ENCODE measurements at places on chromosomes 12 and 14.
A peak's percentile ranks its signal among the peaks of the same experiment; 100 is the strongest.

GRCh38 chr12:130916241-130916911, 37.3 kb upstream of the ADGRD1 start:
- peak; percentile 75 for DNase-seq

DNA sequence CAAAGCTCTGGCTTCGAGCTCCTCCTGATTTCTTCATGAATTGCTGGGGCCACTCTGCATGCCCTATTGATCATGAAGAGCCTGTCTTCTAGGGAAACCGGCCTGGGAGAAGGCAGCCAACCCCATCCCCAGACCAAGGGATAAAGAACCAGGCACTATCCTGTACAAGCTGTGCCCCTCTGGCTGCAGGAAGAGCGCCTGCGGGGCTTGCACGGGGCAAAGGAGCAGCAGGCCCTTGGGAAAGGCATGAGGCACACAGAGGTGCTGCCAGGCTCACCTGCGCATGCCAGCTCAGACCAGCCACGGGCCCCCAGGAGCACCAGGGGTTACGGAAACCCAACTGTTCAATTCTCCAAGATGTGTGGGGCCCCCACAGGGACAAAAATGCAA, 2.1 kb downstream of the ITPK1 start:
- no peak for DNase-seq

GRCh38 chr14:103522649-103523574, at the start of gene CKB:
Gene CKB (minus strand): TSS chr14:103522830. CDS start chr14:103522493, 337 bp downstream.
- no peak for DNase-seq

DNA sequence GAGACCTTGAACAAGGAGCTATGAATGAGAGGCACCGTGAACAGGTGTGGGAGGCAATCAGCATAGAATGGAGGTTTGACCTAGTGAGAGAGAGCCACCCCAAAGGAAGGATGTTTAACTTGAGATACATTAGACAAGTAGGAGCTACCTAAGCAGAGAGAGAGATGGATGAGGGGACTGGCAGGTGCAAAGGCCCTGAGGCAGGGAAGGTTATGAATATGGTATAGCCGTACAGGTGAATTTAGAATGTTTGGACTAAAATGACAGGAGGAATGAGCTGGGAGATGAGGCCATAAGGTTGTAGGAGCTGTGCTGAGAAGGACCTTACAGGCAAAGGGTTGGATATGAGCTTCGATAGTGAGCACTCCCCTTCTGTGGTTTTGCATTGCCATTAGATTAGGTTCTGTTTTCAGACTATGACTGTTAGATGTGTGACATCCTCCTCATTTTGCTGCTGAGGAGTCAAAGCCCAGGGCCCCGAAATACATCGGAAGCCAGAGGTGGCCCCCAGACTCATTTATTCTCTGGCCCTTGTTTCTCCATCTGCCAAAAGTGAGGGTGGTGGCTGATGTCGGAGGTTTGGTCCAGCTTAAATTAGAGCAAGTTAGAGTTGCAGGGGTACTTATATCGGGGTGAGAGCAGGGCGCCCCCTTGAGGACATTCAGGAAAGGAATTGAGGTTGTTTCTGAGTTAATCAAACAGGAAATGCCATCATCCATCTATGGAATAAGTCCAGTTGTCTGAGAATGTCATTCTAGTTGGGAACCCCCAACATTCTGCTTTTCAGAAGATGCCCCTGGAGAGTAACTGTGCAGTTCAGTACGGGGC, 29.4 kb downstream of the SLC24A4 start:
- DNase-seq = peak; percentile 71

DNA sequence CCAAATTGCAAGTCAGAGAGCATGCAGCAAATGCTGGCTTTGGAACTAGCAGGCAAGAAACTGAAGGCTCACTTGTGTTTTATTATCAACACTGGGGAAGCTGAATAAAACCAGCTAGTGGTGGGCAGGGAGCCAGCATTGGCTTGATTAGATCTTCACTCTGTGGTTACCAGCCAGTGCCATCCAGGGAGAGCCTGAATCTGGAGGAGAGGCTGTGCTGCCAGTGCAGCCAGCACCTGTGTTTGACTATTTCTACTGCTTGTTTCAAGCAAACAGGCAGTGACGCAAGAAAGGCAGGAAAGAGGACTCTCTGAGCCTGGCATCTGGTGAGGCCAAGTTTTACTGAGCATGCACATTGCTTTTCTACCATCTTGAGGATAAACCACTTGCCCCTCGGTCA, 247.0 kb downstream of the PHLDA1 start:
- DNase-seq = no peak

DNA sequence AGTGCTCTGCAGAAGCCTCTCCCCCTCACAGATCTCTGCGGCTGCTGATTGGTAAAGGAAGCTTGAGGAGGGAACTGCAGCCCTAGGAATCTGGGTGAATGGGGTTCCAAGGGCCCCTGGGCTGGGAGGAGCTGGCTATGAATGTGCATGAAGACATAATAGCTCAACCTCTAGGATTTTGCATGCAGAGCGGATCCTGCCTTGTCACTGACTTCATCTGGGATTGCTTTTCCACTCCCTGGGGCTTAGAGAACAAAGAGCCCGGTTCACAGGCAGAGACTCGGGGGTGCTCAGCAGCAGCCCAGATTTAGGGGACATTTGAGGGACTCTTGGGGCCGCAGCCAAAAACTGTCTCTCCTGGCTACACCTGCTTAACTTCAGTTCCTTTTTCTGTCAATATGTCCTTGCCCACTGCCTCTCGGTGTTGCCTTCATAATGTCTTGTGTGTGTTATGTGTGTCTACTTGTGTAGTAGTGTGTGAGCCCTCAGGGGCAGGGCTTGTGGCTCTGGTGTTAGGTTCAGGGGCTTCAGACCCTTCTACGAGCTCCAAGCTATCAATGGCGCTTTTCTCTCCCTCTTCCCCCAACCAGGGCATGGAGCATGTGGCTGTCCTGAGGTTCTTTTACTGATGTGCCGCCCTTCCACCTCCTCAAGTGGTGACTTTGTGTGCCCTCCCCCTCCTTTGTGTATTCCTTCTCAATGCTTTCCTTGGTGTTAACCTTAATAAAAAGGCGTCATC, 1.9 kb downstream of the CCDC184 start:
- peak; percentile 63 for DNase-seq

- DNase-seq = peak; percentile 80
These were observed 789.6 kb downstream of the NRXN3 start for GRCh38 chr14:78959674-78960264.

- DNase-seq = no peak
These were observed 51.9 kb downstream of the RASSF8 start for GRCh38 chr12:26010293-26010821.

- DNase-seq = no peak
These were observed 628 bp downstream of the MEG3 start for GRCh38 chr14:100826391-100827100.

- DNase-seq = no peak
These were observed 28.0 kb downstream of the TTLL5 start for GRCh38 chr14:75689012-75689411.

- no peak for DNase-seq
These were observed 10.4 kb downstream of the TMEM229B start for GRCh38 chr14:67477926-67478799.

GRCh38 chr12:104468371-104468770, 11.6 kb downstream of the CHST11 start:
- DNase-seq = no peak

GRCh38 chr14:64293976-64294671, at the start of gene ESR2:
Gene ESR2 (minus strand): TSS chr14:64294371. CDS start chr14:64282985, 11,386 bp downstream.
- peak; percentile 3 for DNase-seq

DNA sequence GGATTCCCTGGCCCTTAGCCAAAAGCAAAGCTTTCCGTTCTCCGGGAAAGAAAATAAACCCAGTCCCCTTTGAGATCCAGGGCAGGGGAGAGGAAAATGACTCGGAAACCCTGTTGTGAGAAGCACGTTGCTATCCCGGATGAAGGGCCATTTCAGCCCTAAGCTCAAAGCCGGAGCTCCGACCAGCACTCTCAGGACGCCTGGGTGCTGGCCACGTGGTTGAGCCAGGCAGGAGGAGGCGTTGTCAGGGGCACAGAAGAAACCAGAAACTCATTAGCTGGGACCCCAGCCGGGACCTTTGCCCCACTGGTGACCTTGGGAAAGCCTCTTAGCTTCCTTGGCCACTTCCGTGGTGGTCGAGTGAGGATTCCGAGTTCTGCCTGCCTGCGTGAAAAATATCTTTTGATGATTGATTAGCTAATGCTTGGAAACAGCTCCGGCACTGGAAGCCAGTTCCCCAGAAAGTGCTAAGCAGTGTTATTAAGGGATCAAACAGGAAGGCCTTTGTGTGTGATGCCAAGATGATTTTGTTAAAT, 57.6 kb upstream of the FZD10 start:
- no peak for DNase-seq

DNA sequence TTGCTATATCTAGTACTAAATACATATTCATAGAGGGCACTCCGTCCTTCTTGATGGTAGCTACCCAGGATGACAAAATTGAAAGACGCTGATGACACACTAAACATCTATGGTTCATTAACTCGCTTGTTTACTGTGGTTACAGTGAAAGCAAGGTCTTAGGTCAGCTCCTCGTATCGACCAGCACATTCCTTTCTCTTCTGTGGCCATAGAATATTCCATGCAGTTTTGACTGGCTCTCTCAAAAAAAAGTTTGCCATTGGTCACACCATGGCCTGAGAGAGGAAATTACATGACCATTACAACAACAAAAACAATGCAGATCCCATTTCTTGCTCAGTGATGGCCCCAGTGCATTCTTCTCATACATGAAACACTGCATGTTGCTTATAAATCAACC, 411.4 kb upstream of the SOX5 start:
- no peak for DNase-seq

DNA sequence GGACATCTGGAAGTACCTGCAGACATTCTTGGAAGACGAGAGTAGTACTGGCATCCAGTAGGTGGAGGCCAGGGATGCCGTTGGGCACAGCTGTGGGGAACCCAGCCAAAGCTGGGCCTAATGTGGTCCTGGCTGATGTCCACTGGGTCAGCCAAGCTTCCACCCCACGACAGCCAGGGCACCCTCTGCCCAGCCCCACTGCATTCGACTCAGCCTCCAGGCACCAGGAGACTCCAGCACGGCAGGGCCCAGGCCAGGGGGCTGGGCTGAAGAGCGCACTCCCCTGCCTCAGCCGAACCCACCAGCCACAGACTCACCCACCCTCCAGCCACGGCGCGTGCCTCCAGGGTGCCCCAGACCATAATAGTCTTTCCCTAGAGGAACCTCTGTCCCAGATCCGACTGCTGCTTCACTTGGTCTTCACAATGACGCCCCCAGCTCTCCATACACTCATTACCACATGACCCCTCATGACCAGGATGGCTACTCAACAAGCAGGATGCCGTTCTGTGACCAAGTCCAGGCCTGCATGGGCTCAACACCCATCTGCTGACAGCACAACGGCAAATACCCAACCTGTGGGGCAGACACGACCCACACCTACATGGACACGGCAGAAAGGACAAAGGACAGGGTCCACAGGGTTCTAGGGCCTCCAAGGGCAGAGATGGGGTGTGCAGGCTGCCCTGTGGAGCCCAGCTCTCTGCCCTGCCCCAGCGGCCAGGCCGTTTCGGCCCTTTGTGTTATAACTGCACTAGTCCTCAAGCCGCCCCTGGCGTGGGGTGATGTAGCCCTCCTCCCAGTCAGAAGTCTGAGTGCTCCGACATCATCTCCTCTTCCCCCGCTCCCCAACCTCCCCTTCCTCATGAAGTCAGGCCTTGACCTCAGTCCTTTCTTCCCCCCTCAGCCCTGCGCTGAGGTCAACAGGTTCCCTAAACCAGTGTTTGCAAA, 22.8 kb downstream of the ITPK1 start:
- DNase-seq = no peak

DNA sequence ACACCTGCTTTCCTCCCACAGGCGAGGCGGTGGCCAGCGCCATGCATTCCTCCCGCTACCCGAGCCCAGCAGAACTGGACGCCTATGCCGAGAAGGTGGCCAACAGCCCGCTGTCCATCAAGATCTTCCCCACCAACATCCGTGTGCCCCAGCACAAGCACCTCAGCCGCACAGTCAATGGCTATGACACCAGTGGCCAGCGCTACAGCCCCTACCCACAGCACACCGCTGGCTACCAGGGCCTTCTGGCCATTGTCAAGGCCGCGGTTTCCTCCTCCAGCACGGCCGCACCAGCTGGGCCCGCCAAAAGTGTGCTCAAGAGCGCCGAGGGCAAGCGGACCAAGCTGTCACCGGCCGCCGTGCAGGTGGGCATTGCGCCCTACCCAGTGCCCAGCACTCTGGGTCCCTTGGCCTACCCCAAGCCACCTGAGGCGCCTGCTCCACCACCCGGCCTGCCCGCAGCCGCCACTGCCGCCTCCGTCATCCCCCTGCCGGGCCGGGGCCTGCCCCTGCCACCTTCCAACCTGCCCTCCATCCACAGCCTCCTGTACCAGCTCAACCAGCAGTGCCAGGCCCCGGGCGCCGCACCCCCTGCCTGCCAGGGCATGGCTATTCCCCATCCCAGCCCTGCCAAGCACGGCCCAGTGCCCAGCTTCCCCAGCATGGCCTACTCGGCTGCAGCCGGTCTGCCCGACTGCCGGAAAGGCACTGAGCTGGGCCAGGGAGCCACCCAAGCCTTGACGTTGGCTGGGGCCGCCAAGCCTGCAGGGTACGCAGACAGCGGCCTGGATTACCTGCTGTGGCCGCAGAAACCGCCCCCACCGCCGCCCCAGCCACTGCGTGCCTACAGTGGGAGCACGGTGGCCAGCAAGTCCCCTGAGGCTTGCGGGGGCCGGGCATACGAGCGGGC, 54.6 kb downstream of the FAM222A start:
- peak; percentile 42 for DNase-seq

DNA sequence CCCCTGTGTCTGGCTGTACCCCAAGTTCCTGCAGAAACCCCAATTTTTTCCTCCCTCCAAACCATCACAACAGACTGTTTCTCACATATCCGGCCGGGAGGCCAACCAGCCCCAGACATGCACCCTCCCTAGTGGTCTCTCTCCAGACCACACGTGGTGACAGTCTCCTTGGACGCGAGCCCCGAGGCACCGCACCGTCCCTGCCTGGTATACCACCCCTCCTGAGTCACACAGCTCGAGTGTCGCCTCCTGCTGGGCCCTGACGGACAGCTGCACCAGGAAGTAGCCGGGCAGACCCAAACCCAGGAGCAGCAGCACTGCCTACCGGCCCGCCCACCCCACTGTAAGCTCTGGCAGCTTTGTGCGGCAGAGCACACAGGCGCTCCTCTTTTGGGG, 97.4 kb downstream of the RFLNA start:
- DNase-seq = no peak

DNA sequence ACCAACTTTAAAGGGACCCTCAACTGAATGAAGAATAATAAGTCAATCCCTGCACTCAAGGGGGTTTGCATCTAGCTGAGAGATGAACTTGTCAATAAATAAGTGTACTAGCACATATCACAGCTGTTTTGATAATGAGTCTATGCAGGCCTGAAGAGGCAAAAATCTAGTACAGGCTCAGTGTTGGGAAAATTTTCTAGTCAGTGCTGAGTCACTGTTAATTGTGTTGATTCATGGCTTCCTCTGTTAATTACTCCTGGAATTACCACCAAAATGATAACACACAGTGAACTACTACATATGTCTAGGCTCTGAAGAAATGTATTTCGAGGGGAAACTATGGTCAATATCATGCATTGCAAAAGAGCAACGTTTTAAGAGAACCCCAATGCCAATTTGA, 18.9 kb downstream of the SNRPF start:
- no peak for DNase-seq

DNA sequence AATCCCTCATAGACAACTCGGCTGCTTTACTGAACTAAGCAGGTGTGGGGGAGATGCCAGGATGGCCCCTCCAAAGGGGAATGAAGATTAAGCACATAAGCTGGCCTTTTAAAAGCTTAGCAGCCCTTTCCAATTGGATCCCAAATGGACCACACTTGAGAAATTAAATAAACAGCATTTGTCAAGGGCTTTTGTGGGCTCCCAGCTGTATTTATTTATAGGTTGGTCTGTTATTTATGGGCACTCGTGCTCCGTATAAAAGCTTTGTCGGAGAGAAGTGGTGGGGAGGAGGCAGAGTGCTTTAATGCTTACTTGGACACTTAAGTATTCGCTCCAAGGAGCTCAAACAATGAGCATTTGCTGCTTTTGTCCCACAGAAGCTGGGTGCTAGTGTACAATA, 580.2 kb downstream of the MED13L start:
- DNase-seq = no peak

Measured in H1 (cell line).